ENCODE measurements at places on chromosomes 4 and X.

- DNase-seq, result no peak
Observed at GRCh38 chrX:41332408-41333002, 1.5 kb upstream of the DDX3X start.

- no peak for DNase-seq
Observed at GRCh38 chr4:8502836-8503585, 62.4 kb downstream of the TRMT44 start.

- no peak for DNase-seq
Observed at GRCh38 chr4:136495076-136495475, 1037.2 kb downstream of the PCDH18 start.

GRCh38 chrX:38654302-38654701 is 93.0 kb downstream of the TSPAN7 start:
- DNase-seq, result no peak

- DNase-seq, result no peak
Observed at GRCh38 chr4:91256043-91256442, 1047.7 kb upstream of the GRID2 start.

- no peak for DNase-seq
Observed at GRCh38 chr4:3835527-3836405, 69.6 kb downstream of the ADRA2C start.

- no peak for DNase-seq
Observed at GRCh38 chr4:112515198-112516065, 548 bp downstream of the NEUROG2 start.

DNA sequence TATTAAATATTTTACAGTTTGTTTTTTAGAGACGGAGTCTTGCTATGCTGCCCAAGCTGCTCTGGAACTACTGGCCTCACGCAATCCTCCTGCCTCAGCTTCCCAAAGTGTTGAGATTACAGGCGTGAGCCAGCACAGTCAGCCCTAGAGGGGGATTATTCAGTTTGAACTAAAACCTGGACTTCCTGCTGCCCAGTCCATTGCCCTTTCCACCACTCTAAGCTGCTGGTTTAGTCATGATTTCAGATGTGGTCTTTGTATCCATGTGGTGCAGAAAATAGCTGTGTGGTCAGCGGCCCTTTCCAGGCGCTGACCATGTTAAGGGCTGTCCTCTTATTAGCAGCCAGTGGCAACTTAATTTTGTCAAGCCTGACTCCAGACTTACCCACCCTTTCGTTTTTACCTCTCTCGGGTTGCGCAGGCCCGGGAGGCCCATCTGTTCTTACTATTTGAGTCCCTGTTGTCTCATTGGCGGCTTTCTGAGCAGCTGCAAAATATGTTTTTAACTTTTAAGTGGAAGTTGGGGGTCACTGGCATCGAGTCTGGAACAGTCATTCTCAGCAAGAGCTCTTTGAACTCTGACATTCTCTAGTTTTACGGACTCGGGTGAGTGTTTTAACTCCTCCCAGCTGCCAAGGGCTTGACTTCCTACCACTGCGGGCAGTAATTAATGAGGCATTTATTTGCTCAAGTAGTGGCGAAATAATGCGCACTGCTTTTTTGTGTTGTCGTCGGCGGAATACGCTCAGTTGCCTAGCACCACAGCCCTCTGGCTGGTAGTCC is 773 bp upstream of the VMA21 start:
- DNase-seq, result no peak

DNA sequence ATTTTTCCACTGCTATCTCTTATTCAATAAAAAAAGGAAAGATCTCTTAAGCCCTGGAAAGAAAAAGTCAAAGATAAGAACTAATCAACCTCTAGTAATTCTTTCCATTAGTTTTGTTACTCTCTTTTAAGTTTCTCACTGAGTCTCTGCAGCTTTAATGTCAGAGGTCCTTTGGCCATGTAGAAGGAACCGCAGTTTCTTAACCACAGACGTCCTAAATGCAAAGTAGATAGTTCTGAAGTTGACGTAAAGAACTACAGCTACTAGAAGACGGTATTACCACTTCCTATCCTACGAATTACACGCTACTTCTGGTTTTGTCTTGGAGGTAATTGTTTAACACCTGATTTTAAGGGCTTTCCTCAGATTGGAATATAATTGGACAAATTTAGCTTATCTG is 325.9 kb downstream of the ANKRD50 start:
- DNase-seq, result no peak

- DNase-seq, result no peak
Observed at GRCh38 chr4:94801016-94801415, 43.3 kb downstream of the BMPR1B start.

- no peak for DNase-seq
Observed at GRCh38 chr4:7353046-7353790, 81.5 kb downstream of the PSAPL1 start.
